Naive thymus-derived CD4-positive, alpha-beta T cell (primary cell): ENCODE measurements at places on chromosomes 1 and 21. TPM values are rescaled to one million over a fixed set of nuclear protein-coding genes. Genes with fewer than 3 reads are reported as not detected.

GRCh38 chr21:31873696-31874599 lies 1.1 kb downstream of the HUNK start:
- DNase-seq: no peak
- no peaks in the 10 kb centered on the region for H3K36me3 ChIP-seq
- H3K4me3 ChIP-seq: no peak overlapping the region

DNA sequence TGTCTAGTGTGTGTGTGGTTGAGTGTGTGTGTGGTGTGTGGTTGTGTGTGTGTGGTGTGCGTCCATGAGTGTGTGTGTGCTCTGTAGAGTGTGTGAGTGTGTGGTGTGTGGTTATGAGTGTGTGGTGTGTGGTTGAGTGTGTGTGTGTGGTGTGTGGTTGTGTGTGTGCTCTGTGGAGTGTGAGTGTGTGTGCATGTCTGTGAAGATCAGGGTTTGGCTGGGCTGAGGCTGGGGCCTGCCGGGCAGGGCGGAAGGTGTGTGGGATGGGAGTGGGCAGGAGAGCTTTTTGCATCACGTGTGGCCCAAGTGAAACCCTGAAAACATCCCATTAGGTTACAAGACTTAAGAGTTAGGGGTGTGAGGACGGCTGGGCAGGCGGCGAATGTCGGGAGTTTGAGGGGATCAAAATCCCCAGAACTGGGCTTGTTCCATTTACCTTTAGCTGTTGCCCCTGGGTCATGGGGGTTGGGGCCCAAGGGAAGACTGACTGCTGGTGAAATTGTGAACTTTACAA lies 2.9 kb upstream of the FCMR start:
- H3K36me3 ChIP-seq: no peaks in the 10 kb centered on the region
- H3K27ac ChIP-seq: peak overlapping the region; percentile 90
- no peak for DNase-seq
- peak overlapping the region; percentile 76 for H3K4me3 ChIP-seq
- H3K27me3 ChIP-seq: no peaks in the 10 kb centered on the region
- peaks cover 41% of the 10 kb centered on the region for H3K4me1 ChIP-seq

GRCh38 chr21:44653656-44654575 lies 543 bp downstream of the KRTAP12-4 start:
- DNase-seq: peak; percentile 74
- H3K36me3 ChIP-seq: no peaks in the 10 kb centered on the region
- H3K4me3 ChIP-seq: no peak overlapping the region
- H3K4me1 ChIP-seq: peaks cover 45% of the 10 kb centered on the region
- no peaks in the 10 kb centered on the region for H3K27me3 ChIP-seq

DNA sequence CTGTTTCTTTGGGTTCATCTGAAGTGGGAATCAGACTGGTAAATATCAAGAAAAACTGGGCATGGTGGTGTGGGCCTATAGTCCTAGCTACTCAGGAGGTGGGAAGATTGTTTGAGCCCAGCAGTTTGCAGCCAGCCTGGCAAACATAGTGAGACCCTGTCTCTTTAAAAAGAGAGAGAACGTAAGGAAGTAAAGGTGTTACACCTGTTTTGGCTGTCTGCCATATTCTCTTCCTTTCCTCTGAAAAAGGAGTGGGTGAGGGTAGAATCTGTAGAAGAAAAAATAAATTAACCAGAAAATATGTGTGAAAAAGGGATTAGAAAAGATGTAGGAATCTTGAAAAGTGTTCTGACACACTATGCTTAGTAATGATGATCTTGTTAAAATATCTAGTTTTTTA lies 20.0 kb downstream of the AHCYL1 start:
- peaks cover 20% of the 10 kb centered on the region for H3K4me1 ChIP-seq
- H3K36me3 ChIP-seq: no peaks in the 10 kb centered on the region
- H3K27ac ChIP-seq: no peak overlapping the region

DNA sequence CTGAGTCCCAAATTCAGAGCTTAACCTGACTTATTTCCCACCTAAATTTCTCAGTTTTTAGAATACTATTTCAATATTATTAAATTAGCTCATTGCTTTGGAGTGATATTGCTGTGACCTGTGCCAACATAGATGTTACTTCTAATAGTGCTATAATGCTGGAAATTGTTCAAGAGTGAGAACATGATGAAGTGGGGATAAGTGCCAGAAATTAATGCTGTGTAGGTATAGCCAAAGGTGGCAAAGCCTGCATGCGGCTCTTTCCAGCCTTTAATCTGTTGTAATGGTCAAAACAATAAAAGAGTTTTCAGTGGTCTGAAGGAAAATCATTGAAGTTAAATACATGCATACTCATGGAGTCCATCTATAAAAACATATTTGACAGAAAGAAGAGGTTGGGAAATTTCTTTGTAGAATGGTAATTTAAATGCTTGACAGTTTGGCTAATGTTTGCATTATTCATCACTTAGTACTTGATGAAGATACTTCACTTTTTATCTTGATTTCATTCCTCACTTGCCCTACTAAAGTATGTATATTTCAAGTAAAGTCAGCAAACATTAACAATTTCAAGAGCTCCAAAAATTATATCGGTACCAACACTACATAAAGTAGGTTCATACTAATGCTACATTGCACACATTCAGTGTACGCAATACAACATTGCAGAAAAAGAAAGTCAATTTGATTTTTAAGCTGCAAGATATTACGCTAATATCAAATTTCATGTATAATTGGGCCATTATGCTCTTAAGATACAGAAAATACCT lies 82.1 kb downstream of the OLFM3 start:
- no peak overlapping the region for H3K4me3 ChIP-seq
- H3K4me1 ChIP-seq: no peaks in the 10 kb centered on the region
- H3K27me3 ChIP-seq: no peaks in the 10 kb centered on the region

DNA sequence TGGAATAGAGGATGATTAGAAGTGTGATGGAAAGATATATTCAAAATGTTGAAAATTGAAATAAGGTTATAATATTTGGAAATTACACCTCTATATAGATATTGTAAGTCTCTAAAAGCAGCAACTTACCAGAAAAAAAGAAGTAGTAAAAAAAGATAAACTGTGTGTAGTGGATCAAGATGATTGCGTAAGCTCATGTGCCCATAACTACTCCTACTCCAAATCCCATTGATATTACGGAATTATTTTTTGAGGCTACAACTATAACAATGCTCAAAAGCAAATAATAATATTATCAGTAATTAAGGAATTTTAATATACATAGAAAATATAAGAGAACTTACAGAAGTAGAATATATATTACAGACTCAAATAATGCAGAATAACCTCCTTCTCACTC lies 33.6 kb downstream of the CATSPERE start:
- no peaks in the 10 kb centered on the region for H3K4me1 ChIP-seq
- no peaks in the 10 kb centered on the region for H3K27me3 ChIP-seq
- no peak overlapping the region for H3K27ac ChIP-seq
- no peaks in the 10 kb centered on the region for H3K36me3 ChIP-seq
- no peak overlapping the region for H3K4me3 ChIP-seq

GRCh38 chr1:169102567-169102966 lies 3.9 kb upstream of the ATP1B1 start:
- H3K27me3 ChIP-seq: no peaks in the 10 kb centered on the region
- H3K4me1 ChIP-seq: no peaks in the 10 kb centered on the region
- no peak overlapping the region for H3K4me3 ChIP-seq

DNA sequence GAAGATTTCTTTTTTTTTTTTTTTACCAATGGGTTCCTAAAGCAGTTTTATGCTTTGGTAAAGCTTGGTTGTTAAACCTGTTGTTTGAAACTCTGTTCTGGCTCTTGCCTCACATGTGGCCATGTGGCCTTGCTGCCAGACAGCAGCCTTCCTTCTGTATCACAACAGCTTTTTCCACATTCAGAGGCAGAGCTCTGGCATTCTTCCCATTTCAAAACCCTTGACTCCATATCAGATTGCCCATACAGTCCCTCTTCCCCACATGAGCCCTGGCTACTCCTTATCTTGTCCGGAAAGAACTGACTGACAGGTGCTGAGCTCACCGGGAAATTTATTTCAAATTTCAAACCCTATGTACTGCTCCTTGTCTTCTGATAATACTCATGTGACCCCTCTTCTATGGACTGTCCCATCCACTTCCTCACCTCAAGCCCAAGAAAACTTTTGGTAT lies 38.5 kb upstream of the LAX1 start:
- peaks cover 53% of the 10 kb centered on the region for H3K36me3 ChIP-seq
- H3K27me3 ChIP-seq: no peaks in the 10 kb centered on the region
- no peak overlapping the region for H3K27ac ChIP-seq
- no peaks in the 10 kb centered on the region for H3K4me1 ChIP-seq
- no peak overlapping the region for H3K4me3 ChIP-seq

EGLN1 gene
- total RNA-seq: 13.6 TPM

ELK4 gene
- 250 TPM for total RNA-seq

ZNF670 gene
- total RNA-seq: 1.1 and 1.7 TPM in 2 replicates

SAMSN1 gene
- 136 and 140 TPM in 2 replicates for total RNA-seq

PTGS2 gene
- total RNA-seq: not detected

SAMD11 gene
- total RNA-seq: not detected
